Stimulated activated CD4-positive, alpha-beta T cell treated with anti-CD3 and anti-CD28 coated beads, Interleukin-2, amount 100 ng/mL, for 24 hours (primary cell): ENCODE measurements at places on chromosomes 13 and 19.

GRCh38 chr19:9735986-9736385 is 32.6 kb downstream of the ZNF846 start:
- DNase-seq: peak; percentile 2

- DNase-seq: no peak
Observed at GRCh38 chr13:93899981-93900380, 579.5 kb downstream of the DCT start.

DNA sequence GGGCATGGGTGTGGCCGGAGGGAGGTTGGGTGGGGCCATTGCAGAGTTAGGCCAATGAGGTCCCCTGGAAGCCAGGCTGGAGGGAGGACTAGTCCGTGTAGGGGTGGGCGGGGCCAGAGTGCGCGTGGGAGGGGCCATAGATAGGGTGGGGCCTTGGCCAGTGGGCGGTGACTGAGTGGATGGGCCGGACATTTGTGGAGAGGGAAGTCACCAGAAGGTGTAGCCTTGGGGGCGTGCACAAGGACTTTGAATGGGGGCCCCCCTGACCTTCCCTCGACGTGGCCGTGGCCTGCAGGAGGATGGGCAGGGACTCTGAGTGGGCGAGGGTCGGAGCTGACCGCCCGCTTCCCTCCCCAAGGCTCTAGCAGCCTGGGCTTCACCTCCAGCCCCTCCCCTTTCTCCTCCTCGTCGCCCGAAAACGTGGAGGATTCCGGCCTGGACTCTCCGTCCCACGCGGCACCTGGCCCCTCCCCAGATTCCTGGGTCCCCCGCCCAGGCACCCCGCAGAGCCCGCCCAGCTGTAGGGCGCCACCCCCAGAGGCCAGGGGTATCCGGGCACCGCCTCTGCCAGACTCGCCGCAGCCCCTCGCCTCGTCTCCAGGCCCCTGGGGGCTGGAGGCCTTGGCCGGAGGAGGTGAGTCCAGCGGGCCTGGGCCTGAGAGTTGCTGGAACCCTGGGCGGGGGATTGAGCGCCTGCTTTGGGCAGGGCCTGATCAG is 16.5 kb upstream of the B3GNT3 start:
- peak; percentile 49 for DNase-seq

DNA sequence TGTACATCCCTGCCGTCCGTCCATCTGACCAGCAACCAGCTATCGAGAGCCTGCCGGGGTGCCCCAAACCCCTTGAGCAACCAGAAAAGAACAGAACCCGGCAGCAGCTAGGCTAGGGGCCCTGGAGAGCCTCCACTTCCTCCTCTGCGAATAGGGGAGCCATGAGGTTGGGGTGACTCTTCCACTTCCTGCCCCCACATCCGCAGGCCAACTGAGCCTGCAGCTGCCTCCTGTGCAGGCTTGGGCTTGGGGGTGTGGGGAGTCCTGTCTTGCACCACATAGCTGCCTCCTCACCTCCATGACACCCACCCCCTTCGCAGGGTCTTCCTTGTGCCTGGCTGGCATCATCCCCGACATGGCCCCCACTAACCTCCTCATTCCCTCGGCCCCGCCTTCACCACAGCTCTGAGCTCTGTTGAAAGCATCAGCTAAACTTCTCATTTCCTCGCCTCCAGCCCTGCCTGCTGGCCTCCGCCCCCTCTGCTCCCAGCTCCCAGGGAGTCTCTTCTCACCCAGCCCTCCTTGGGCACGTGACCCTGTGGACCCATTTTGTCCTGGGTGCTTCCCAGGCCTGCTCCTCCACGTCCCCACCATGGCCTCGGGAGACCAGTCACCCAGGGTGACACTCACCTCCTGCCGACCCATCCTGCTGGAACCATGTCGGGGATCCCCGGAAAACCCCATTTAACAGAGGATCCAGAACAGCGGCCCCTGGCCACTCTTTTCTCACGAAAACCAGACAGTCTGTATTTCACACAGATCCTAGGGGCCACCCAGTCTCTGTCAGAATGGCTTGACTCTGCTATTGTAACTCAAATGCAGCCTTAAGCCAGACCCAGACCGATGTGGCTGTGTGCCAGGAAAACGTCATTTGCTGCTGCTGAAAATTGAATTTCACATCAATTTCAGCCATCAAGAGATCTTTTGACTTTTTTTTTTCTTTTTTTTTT is 50.4 kb downstream of the MYO9B start:
- DNase-seq: peak; percentile 64

GRCh38 chr13:43732726-43733125 is 54.0 kb downstream of the ENOX1 start:
- no peak for DNase-seq

GRCh38 chr13:67935626-67936025 is 705.5 kb upstream of the PCDH9 start:
- DNase-seq: no peak

- no peak for DNase-seq
Observed at GRCh38 chr13:31276421-31276820, 76.6 kb downstream of the B3GLCT start.

GRCh38 chr13:53946500-53946899 is 917.9 kb downstream of the OLFM4 start:
- no peak for DNase-seq

GRCh38 chr19:11506101-11506555 is 489 bp upstream of the ZNF653 start:
- DNase-seq: no peak

- no peak for DNase-seq
Observed at GRCh38 chr13:113630296-113630695, 27.7 kb downstream of the ATP4B start.

- DNase-seq: no peak
Observed at GRCh38 chr19:46818812-46819211, 30.4 kb upstream of the SLC1A5 start.

DNA sequence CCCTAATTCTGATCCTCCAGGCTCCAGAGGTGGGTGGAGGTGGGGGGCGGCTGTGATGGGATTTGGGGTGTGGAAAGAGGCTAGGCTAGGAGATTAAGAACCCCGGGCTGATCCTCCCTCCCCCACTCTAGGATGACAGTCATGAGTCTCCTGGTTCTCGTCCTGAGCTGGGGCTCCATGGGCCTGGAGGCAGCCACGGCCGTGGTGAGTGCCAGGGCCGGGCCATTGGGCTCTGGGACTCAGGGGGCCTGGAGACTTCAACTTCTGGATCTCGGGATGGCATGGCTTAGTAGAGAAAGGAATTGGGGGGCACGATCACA is 13.9 kb downstream of the TTYH1 start:
- no peak for DNase-seq

DNA sequence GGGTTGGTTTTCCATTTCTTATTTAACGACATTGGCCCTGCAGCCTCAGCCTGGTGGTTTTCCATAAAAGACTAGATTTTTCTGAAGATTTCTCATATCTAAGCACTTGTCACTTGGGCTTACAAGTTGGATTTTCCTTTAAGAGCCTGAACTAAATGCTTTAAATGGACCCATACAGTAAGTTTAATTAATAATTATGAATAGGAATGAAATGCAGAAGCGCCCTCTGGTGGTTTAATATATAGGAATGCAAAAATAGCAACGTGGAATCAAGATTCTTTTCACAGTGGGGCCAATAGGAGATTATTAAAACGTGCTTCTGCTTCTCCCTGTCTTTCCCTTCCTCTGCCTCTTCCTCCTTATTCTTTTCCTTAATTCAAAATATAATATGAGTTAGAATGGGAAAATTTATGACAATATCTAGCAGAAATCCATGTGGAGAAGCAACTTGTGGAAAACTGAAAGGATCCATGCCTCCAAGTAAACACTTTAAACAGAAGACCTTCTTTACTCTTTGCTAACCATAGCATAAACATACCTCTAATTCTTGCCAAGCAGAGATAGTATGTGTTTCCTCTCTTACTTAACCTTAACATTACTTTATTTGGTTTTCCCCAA is 324.0 kb downstream of the GPC5 start:
- DNase-seq: no peak

DNA sequence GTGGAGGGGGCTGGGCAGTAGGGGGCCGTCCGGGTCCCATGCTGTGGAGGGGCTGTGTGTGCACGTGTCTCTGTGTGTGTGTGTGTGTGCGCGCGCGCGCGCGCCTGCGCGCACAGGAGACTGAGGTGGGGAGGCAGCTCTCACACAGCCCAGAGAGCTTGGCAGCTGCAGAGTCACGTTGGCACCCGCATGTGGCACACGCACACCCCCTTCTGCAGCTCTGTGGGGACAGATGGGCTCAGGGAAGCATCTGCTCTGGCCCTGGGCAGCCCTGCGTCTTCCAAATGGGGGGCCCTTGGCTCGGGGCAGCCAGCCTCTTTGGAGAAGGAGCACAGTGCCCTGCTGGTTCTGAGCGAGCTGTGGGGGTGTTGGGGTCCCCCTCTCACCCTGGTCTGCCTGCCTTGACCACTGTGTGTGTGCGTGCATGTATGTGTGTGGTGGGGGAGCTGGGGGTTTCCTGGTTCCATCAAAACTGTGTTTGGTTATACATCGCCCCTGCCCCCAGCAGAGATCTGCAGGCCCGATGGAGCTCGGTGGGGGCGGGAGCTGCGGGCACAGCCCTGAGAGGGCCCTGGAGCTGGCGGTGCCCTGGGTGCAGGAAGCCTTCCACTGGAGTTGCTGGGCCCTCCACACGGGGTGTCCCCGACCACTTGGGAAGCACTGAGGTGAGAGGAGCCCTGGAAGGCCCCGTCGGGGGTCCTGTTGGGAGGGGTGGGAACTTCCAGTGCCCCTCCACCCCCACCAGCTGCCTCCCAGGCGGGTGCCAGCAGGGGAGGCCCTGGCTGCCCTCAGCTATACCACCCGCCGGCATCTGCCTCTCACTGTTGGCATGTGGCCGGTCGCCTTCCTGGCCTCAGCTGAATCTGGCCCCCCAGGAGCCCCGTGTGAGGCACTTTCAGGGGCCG is 67.1 kb downstream of the KDM4B start:
- no peak for DNase-seq
